Cerebellar cortex (tissue), 1 donor: ENCODE measurements at places on chromosomes 12 and 14.
A peak's percentile ranks its signal among the peaks of the same experiment; 100 is the strongest.

DNA sequence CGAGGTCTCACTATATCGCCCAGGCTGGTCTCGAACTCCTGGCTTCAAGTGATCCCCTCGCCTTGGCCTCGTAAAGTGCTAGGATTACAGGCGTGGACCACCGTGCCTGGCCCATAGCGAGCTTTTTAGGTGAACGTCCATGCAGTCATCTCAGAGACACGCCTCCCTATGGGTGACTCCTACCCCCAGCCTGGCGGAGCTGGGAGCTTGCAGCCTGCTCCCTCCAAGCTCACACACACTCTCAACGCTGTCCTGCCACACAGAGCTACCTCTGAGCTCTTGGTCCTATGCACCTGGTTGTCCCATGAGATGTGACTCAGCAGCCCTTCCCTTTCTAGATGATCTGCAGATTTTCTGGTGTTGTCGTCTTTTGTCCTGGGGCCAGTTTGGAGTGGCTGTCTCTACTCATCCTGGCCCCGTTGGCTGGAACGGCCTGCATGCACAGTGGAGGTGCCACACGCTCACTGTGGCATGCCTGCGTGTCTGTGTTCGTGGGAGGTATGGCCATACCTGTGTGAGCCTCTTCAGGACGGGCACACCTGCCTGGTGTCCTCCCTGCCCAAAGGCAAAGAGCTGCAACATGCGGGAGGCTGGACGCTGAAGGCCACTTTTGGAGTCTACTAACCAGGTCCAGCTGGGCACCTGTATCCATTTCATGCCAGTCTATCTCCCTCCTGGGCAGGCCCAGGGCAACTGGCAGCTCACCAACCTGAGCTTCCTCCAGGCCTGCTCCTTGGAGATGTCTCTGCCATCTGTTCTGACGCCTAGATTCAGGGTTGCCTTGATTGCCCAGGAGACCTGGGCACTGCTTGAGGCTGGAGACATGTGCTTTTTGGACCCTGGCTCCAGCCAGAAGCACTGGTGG is 18.1 kb downstream of the CABP1 start:
- DNase-seq = peak; percentile 83

DNA sequence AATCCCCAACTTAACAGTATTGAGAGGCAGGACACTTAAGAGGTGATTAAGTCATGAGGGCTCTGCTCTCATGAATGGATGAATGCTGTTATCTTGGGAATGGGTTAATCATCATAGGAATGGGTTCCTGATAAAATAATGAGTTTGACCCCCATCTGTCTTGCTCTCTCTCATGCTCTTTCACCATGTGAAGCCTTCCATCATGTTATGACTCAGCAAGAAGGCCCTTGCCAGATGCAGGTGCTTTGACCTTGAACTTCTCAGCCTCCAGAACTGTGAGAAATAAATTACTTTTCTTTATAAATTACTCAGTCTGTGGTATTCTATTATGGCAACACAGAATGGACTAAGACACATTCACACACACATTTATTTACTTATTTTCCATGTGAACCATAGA is 89.0 kb upstream of the PPM1H start:
- DNase-seq = no peak

GRCh38 chr12:90323217-90323616 is 614.6 kb upstream of the ATP2B1 start:
- no peak for DNase-seq

- DNase-seq = no peak
These were observed 131.4 kb upstream of the OR4E1 start for GRCh38 chr14:21804981-21805380.

DNA sequence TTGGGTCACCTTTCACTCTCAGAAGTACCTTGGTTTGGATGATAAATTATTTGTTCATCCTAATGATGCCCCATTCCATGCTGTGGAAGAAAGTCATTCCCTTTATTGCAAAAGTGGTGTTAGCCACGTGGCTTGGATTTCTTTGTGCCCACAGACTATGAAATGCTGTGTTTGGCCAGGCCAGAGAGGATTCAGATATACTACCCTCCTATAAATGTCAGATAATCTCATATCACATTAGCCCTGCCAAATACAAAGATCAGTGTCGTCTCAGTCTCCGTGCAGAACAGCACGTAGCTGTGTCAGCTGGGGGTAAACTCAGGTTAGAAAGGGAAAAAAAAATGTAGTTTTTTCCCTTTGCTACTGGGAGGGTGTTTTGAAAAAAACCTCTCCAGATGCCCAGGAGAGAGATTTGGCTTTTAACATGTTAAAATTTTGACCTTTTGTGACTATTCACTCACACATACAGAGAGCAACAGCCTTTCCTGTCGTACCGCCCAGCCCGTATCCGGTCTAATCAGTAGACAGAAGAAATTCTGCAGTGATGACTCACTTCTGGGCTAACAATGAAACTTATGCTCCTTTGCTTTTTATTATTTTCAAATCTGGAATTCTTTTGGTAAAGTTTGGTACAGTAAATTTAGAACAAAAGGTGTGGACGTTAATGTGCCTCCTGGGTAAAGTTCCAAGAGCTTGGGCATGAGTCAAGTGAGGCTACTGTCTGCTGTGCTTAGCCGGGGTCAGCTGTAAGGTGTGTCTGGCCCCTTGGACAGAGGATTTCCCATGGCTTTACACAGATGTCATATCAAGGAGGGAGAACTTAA is 8.5 kb upstream of the PTPRB start:
- peak; percentile 23 for DNase-seq
